ENCODE measurements at places on chromosomes 1 and 21.

GRCh38 chr21:36354918-36355680, 30.1 kb upstream of the CHAF1B start:
- DNase-seq = no peak

- DNase-seq = peak; percentile 26
Measured at GRCh38 chr1:116265931-116266863, 106.8 kb upstream of the ATP1A1 start.

DNA sequence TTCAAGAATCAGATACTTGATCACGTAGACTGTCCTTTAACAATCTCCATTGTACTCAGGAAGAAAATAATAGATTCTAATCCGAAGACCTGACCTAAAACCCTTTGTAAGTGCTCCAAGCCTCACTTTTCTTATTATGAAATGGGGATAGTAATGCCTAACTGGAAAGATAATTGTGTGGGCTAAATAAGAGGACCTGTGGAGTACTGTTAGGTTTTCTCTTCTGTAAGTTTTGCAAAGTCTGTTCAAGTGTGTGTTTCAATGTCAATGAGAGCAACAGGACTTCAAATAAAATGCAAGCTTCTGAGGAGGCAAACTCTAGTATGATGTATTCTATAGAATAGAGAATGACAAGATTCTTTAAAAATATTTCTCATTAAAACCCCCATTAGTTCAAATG, 348.6 kb downstream of the USP25 start:
- no peak for DNase-seq

GRCh38 chr1:70509996-70510876, 99.2 kb downstream of the CTH start:
- DNase-seq = peak; percentile 55

GRCh38 chr1:111704776-111705175, 34.4 kb downstream of the INKA2 start:
- no peak for DNase-seq

GRCh38 chr1:26690576-26691031, 5.2 kb upstream of the ARID1A start:
- DNase-seq = no peak

- no peak for DNase-seq
Measured at GRCh38 chr1:21355956-21356355, 65.7 kb upstream of the ECE1 start.

GRCh38 chr1:8676072-8676471, 141.4 kb downstream of the RERE start:
- DNase-seq = no peak

DNA sequence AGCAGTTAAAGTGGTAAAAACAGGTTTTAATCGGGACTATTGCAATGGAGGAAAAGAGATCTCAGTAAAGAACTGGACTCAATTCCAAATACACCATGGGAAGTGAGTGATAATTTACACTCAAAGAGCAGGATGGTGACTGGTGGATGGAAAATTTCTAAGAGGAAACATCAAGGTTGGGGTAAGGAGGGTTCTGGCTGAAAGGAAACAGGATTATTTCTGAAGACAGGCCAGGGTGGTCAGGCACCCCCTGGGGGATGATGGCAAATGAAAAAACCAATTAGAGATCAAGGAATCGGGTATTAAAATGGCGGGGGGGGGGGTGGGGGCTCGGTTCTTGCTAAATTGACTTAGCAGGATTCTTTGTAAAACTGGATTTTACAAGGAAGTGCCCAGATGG, 12.3 kb upstream of the HSD11B1 start:
- no peak for DNase-seq
